Caco-2 (cell line): ENCODE measurements at places on chromosomes 3 and 15. TPM values are rescaled to one million over a fixed set of nuclear protein-coding genes. Genes with fewer than 3 reads are reported as not detected.

DNA sequence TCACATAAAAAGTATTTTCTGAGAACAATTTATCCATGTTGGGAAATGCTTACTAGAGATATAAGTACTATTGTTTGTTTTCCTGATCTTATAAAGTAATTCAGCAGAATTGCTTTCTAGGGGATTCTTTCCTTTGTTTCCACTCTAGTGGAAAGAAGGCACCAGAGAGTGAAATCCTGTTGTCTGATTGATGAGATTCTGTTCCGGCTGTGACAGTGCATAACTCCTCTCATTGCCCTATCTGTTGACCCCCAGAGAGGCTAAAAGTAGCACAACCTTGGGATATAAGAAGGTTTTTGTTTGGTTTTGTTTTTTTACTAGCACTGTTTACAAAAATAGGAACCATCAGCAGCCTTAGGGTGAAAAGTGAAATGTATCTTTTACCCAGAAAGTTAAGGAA lies 114.1 kb downstream of the ALCAM start:
- H3K27ac ChIP-seq: no peak overlapping the region
- no peaks in the 10 kb centered on the region for H3K36me3 ChIP-seq
- no peaks in the 10 kb centered on the region for H3K27me3 ChIP-seq

The GOLGA8O gene
- total RNA-seq: not detected in 2 replicates

- no peaks in the 10 kb centered on the region for H3K4me1 ChIP-seq
- no peak for DNase-seq
- H3K27ac ChIP-seq: peak overlapping the region; percentile 34
- H3K27me3 ChIP-seq: no peaks in the 10 kb centered on the region
- H3K4me3 ChIP-seq: no peak overlapping the region
Observed at GRCh38 chr15:41895957-41896356, 2.1 kb upstream of the SPTBN5 start.

The TMC3 gene
- not detected in 2 replicates for total RNA-seq

- H3K27me3 ChIP-seq: no peaks in the 10 kb centered on the region
- no peaks in the 10 kb centered on the region for H3K36me3 ChIP-seq
- H3K27ac ChIP-seq: no peak overlapping the region
- no peaks in the 10 kb centered on the region for H3K4me1 ChIP-seq
Observed at GRCh38 chr3:89246326-89246725, 138.9 kb downstream of the EPHA3 start.
